ENCODE measurements at places on chromosomes 11 and 22.

DNA sequence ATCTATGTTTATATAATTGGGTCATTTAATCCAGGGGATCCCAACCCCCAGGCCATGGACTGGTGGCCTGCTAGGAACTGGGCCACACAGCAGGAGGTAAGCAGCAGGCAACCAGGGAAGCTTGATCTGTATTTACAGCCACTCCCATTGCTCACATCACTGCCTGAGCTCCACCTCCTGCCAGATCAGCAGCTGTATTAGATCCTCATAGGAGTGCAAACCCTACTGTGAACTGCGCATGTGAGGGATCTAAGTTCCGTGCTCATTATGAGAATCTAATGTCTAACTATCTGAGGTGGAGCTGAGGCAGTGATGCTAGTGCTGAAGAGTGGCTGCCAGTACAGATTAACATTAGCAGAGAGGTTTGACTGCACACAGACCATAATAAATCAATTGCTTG is 32.8 kb downstream of the MS4A2 start:
- DNase-seq: no peak

DNA sequence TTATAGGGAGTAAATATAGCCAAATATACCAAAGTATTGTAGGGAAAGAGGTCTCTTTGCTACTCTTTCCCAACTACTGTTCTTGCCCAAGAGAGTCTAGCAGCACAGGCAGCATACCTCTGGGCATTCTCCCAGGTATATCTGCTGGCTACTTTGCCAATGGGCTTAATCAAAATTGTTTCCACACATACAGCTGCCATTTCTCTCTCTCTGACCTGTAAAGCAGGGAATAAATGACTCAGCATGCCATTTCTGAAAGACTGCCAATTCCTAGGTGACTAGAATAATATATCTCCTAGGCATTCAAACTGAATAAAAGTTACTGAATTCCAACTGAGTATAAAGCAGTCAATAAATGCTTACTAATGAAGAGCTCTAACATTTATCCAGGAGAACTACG is 44.6 kb downstream of the RDX start:
- DNase-seq: no peak

GRCh38 chr11:14969901-14970323 is 2.2 kb downstream of the CALCA start:
- no peak for DNase-seq

DNA sequence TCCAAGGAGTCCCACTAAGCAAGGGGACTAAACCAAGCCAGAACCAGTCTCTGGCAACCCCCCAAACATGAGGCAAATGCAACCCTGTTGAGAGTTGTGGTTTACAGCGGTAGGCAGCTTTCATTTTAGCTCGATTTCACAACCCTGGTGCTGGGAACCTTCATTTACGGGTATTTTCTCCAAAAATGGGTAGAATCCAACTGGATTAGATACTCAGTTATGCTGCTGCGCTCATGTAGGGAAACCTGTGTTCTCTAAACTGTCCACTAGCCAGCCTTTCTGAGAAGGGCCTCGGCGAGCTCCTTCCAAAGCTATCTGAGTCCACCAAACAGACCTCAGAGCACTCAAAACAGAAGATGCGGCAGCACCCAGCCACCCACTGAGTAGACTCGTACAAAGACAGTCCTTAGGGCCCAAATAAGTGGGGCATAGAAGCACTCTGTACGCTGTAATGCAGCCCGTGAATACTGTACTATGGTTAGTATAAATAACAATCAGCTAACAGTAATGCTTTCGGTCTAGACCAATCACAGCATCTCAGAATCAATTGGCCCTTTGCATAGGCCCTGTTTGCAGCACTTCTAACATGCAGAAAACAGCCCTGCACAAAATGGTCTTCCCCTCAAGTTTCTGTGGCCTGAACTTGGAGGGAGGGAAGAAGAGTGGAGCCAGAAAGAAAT is 104.7 kb downstream of the ETS1 start:
- no peak for DNase-seq

DNA sequence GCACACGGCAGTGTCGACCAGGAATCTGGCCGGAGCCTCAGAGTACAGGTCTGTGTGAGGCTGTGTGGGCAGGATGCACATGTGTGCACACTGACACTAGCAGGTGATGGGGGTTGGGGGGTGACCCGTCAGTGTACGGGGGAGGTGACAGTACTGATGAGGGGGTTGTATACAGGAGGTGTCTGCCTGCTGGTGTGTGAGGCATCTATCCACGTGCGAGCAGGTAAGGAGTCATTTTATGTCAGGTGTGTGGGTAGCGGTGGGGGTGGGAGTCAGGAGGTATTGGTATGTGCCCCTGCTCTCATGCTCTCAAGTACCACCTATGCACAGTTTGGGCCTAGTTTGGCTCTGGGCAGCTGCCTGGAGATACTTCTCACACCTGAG is 4.5 kb upstream of the PHRF1 start:
- DNase-seq: no peak

- DNase-seq: no peak
Measured at GRCh38 chr11:69062169-69062855, 13.6 kb downstream of the TPCN2 start.

GRCh38 chr11:130369141-130369691 is 54.5 kb upstream of the ZBTB44 start:
- DNase-seq: no peak

GRCh38 chr11:77778549-77778948 is 42.0 kb downstream of the RSF1 start:
- no peak for DNase-seq

DNA sequence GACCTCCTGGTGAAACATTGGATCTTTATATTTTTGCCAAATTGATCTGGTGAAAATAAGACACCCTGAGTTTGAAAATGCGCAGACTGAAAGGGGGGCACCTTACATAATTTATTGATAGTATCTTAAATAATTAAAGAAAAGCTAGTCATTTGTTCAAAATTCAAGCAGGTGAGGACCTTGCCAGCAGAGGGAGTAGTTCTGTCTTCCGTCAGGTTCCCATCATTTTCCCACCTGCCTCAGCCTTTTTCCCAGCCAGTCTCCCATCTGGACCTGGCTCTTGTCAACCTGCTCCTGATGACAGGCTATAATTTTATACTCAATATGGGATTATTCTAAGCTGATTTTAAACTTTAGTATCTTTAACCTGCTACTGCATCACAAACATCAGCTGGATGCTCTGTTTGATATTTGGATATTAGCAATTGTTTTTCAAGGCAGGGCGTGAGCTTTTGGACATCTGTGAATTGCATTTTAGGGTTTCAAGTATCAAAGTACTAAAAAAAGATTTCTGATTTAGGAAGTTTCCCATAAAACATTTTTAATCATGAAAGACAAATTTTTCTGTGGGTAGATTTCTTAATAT is 132.0 kb downstream of the ELP4 start:
- peak; percentile 5 for DNase-seq

Measured in iPS DF 19.7 (cell line).